ENCODE measurements at places on chromosomes 7 and 10. TPM values are rescaled to one million over a fixed set of nuclear protein-coding genes. Genes with fewer than 3 reads are reported as not detected.

Gene MET
- total RNA-seq, result 0.21 TPM

DNA sequence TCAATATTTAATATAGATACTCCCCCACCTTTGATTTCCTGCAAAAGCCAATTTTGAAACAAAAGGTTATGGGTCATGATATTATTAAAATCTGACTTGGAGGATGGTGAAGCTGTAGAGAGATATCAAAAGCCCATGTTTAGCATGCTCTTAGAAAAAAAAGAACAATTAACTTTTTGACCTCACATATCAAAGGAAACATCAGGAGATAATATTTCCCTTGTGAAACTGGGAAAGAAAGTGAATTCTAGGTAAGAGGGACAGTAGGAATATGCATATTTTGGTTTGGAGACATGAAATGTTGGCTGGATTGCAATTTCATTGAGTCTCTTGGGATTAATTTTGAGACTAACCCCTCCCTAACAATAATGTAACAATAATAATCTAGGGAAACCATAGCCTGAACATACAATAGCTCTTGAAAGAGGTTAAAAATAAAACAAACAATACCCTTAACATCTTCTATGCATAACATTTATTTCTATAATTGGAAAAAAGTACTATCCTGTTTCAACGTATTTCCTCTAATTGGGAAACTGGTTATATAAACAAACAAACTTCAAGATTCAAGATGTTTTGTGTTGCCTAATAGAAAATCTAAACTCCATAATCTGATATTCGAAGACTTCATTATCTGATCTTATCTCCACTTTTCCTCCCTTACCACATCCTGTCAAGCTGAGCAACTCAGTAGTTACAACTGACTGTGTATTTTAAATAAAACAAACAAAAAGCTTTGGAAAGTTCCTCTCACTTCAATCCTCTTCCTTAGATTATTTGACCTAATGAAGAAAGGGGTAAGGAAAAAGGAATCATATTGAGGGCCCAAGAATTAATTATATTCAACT is 14.8 kb downstream of the TMEM26 start:
- no peak overlapping the region for H3K27ac ChIP-seq
- no peaks in the 10 kb centered on the region for H3K4me1 ChIP-seq
- H3K36me3 ChIP-seq, result no peaks in the 10 kb centered on the region

Gene EPHA1
- total RNA-seq, result 0.21 TPM

Gene COL17A1
- total RNA-seq, result not detected

DNA sequence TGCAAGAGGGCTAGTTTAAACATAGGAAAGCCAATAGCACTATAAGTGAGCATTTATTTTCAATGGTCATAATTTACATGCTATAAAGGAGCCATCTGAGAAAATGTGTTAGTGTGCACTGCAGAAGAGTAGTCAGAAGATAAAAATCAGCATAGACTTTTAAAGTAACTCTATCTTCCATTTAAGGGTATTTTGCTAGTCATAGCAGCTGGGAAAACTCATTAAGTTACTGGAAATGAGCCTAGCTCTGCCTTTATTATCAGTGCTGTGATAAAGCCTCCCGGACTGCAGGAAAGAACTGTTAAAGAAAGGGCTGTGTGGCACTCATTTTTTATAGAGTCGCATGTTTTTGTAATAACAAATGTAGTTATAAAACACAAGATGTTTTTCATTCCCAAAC is 825.8 kb upstream of the POM121L12 start:
- no peaks in the 10 kb centered on the region for H3K27me3 ChIP-seq
- H3K36me3 ChIP-seq, result no peaks in the 10 kb centered on the region
- H3K4me3 ChIP-seq, result no peak overlapping the region
- no peak overlapping the region for H3K27ac ChIP-seq
- H3K4me1 ChIP-seq, result no peaks in the 10 kb centered on the region
- no peak for DNase-seq

- peaks cover 6% of the 10 kb centered on the region for H3K27me3 ChIP-seq
- no peak for DNase-seq
- no peak overlapping the region for H3K27ac ChIP-seq
- no peak overlapping the region for H3K4me3 ChIP-seq
- no peaks in the 10 kb centered on the region for H3K4me1 ChIP-seq
Observed at GRCh38 chr7:30937416-30937815, 25.8 kb downstream of the AQP1 start.
